T-helper 17 cell (primary cell): ENCODE measurements at places on chromosomes 1 and 21.

DNA sequence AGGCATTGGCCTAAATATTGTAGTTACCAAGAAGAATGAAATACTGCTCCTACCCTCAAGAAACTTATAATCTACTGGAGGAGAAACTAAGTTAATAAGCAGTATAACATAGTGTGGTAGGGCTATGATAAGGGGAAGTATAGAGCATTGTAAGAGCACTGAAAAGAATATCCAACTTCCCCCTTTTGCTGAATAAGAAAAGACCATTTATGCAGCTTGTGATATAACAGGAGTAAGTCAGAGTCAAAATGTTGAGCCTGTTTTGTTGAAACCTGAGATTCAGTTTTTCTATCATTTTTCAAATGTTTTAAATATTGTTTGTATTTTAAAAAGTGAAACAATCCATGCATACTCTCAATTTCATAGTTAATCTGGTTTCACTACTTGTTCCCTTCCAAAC, 48.3 kb upstream of the FCRL4 start:
- DNase-seq = no peak

DNA sequence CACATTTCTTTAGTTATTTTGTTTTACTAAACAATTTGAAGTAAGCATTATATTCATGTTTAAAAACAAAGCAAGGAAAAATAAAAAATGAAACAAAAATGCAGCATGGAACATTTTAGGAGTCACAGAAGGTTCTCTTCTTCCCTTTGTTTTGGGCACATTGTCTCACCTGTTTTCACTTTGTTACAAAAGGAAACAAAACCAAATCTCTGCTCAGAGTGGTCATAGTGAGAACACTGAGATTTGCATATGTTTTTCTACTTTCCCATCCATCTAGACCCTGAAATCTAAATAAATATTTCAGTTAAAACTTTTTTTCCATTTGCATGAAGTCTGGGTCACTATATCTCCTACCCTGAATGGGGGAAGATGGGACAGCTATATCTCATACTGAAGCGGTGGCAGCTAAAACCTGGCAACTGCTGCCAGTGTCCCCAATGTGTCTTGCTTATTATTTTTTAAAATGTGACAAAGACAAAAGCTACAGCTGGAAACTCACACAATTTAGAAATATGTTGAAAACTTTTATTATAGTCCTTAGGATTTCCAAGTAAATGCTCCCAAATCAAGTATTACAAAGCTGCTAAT, 3.5 kb downstream of the EXOC8 start:
- no peak for DNase-seq

DNA sequence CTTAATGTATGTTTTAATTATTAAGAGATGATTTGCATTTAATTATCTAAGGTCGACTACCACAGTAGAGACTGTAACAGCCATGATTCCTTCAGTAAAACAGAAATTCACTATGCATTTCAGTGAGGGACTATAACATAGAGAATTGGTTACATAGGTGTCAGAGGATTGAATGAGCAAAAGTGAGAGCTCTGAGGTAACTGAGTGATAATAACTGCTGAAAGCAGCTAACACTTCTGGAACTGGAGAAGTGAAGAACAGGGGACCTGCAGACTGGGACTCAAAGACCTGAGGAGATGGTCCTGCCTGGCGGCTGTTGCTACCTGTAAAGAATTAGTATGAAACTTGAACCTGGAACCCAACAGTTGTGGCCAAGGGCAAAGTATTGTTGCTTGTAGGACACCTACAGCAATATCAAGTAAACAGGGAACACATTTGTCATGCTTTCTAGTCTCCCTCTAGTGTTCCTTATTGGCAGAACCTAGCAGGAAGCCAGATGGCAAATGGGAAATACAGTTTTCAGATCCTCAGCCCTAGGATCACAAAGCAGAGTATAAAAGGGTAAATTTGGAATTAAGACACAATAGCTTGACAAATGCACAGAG, 110.6 kb downstream of the HS2ST1 start:
- DNase-seq = no peak

DNA sequence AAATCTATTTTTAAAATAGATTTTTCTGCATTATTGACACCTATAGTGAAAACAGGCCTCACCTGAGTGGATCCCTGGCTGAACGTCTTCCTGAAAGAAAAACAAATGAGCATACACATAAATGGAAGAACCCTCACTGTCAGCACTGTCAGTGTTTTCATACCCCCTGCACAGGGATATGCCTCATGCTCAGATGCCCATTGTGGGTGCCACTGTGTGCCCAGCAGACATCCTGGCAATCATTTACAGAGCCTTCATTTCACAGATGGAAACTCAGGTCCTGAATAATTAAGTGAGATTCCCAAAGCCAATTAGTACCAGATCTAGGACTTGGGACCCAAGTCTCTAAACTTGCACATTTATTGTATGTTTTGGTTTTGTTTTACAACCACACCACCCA, 19.9 kb downstream of the FCRL1 start:
- no peak for DNase-seq

DNA sequence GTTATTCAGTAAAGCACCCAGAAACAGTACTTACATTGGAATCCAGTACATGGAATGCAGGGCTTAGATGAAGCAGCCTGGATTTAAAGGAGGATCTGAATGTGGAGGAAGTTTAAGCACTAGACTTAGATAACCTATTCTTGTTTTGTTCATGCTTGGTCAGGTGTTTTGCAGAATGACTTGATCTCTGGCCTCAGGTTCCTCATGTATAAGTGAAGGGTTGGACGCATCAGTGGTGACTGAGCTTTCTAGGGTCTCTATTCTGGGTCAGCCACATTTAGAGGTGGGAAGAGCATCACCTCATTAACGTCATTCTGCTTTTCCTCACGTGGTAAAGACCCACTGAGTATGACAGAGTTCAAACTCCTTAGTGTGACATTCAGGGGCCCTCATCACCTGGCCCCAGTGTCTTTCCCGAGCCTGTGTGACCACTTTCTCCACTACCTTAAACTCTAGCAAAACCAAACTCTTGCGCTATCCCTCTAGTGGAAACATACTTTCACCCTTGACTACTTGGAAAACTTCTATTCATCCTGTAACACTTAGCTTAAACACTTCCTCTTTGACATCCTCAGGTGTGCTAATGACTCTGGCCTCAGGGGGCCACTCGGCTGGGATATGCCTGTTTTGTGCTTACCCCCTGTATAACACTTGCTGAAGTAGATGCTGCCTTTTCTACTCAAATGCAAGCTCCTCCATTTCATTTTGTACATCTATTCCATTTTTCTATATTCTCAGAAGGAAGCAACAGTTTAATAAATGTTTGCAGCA, 871 bp upstream of the ERICH3 start:
- no peak for DNase-seq

DNA sequence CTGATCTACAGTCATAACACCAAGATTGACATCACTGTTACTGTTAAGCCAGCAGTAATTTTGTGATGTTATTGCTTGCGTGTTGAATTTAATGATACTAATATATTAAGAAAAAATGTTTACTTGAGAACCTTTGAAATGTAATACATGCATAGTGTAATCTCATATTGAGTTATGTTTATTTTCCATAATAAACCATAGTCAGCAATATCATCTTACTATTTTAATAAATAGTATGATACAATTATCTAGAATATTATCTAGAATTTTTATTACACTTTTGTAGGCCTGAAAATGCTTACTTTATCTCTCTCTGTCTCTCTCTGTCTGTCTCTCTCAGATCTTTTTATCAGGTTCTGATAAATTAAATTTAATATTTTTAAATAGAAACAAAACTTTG, 843.1 kb downstream of the KCNT2 start:
- no peak for DNase-seq
